ENCODE measurements at places on chromosomes 5 and 9.
A peak's percentile ranks its signal among the peaks of the same experiment; 100 is the strongest.

GRCh38 chr9:129064499-129064908, 16.4 kb upstream of the DOLPP1 start:
- no peak for DNase-seq

DNA sequence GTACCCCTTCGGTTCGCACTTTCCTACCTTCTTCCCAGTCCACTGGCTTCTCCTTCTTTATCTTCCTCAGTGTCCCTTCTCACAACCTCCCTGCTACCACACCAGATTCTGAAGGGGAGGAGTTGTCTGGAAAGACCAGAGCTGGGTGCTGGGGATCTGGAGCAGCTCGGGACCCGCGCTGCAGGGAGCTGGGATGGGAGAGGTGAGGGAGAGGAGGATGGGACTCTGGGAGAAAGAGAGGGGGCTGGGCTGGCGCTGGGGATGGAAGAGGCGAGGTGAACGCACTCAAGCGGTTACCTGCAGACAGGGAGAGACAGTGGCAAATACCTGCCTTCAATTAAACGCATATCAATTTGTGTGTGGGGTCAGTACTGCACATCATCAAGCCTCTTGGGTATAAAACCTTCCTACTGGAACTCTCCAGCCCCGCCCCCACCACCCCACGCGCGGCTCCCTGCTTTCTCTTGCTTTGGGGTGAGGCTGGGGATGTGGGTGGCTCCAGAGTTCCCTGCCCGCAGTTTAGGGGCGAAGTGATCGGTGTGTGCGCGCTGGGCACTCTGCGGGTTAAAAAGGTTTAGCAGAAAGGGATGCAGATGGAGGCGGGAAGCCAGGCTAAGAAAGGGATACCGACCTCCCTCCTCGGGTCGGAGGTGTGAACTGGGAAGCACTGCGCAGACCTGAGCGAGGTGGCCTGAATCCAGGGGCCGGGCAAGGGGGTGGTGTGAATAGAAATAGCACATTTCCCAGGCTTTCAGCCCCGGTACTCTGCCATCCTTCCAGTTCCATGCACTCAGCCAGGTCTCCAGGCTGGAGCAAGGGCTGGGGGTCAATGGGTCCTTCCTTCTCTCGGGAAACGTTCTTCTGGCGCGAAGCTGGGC, 977 bp upstream of the PAM start:
- peak; percentile 13 for DNase-seq

DNA sequence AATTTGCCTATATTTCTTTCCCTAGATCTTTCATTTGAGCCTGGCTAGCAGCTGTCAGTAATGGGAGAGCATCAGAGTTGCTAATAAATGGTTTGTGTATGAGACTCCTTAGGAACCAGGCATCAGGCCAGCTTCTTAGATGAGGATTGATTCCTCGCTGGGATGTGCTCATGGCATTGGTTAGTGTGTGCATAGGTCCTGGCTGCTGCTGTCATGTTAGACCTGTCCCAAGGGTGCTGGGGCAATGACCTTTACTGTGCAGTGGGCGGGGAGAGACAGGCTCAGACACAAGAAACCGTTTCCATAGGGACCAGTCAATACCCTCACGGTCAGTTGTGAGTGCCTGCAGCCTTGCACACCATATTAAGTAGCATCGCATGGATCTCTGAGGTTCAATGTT, 112.3 kb upstream of the NR3C1 start:
- DNase-seq = no peak

- no peak for DNase-seq
Measured at GRCh38 chr9:38424918-38425317, 664 bp upstream of the IGFBPL1 start.

DNA sequence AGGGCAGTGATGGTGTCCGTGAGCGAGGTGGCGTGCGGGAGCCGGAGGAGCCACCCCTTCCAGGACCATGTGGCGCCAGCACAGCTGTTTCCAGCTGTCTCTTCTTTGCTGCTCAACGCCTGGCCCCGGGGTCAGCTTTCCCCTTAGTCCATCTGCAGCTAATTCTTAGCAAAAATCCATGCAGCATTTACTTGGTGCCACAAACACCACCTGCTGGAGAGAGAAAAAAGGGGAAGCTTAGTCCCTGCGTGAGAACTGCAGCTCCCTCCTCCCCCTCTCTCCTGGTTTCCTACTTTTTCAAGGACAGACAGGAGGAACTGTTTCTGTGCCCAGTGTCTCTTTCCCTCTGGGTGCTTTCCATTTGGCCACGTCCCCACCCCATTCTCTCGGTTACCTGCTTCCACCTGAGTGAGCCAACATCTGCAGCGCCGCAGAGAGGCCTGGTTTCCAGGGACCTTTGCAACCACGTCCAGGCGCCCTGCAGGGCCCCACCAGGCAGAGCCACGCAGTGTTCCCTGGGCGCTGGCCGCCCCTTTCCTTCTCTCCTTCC, 3.4 kb downstream of the SLC6A19 start:
- peak; percentile 79 for DNase-seq

- no peak for DNase-seq
Measured at GRCh38 chr9:91039125-91039834, 237.7 kb downstream of the SYK start.

- peak; percentile 82 for DNase-seq
Measured at GRCh38 chr9:100167915-100168654, 69.0 kb downstream of the INVS start.
